Activated CD4-positive, alpha-beta T cell treated with anti-CD3 and anti-CD28 coated beads, Interleukin-2, amount 10 ng/mL, durations not matched to agents 7 days and 5 days (primary cell): ENCODE measurements at places on chromosomes 3 and 15. TPM values are rescaled to one million over a fixed set of nuclear protein-coding genes. Genes with fewer than 3 reads are reported as not detected.

DNA sequence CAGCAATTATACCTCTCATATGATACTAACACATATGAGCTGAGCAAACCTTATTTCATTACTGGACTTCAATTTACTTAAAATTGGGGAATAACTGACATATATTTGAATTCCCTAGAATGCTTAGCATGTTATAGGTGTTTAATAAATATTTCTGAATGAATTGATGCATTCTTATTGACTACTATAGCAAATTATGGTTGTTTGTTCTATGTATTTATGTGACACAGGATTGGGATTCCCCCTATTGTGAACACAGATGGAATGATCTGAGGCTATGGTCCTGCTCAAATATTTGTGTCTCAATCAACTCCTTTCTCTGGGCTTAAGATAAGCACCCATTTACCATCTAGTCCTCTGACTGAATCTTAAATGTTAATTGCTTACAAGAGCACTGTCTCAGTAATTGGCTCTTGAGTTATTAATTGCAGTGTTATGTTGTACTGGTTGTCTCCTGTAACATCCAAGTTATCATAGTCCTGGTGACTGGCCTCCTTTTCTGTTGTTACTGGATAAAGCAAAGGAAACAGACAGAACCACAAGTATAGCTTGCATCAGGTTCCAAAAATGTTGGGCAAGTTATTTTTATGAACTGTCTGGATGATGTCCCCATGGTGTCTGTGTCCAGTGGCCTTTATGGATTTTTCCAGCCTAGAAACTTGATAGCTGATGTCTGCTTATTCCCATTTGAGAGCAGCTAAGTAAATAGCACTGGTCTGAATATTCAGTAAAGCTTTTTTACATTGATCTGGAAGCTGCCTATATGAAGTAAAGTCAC is 2.3 kb upstream of the UACA start:
- no peaks in the 10 kb centered on the region for H3K36me3 ChIP-seq
- H3K4me3 ChIP-seq = no peak overlapping the region
- peaks cover 37% of the 10 kb centered on the region for H3K27me3 ChIP-seq
- no peak overlapping the region for H3K27ac ChIP-seq
- H3K4me1 ChIP-seq = peaks cover 30% of the 10 kb centered on the region

The GOLGA8T gene
- total RNA-seq = not detected

GRCh38 chr15:86044981-86045380 is 34.7 kb upstream of the AGBL1 start:
- H3K4me3 ChIP-seq = no peak overlapping the region
- no peak overlapping the region for H3K27ac ChIP-seq
- DNase-seq = no peak
- no peaks in the 10 kb centered on the region for H3K4me1 ChIP-seq

The RTP1 gene
- not detected for total RNA-seq

GRCh38 chr3:45105855-45106671 is 40.1 kb downstream of the CDCP1 start:
- peaks cover 68% of the 10 kb centered on the region for H3K36me3 ChIP-seq
- H3K4me1 ChIP-seq = peaks cover 86% of the 10 kb centered on the region
- H3K27me3 ChIP-seq = peaks cover 10% of the 10 kb centered on the region

- no peak overlapping the region for H3K4me3 ChIP-seq
- peaks cover 3% of the 10 kb centered on the region for H3K27me3 ChIP-seq
- H3K27ac ChIP-seq = peak overlapping the region; percentile 80
- H3K4me1 ChIP-seq = peaks cover 31% of the 10 kb centered on the region
Measured at GRCh38 chr15:52683580-52683979, 4.4 kb upstream of the ATOSA start.

The BSN gene
- 0.06 TPM for total RNA-seq

DNA sequence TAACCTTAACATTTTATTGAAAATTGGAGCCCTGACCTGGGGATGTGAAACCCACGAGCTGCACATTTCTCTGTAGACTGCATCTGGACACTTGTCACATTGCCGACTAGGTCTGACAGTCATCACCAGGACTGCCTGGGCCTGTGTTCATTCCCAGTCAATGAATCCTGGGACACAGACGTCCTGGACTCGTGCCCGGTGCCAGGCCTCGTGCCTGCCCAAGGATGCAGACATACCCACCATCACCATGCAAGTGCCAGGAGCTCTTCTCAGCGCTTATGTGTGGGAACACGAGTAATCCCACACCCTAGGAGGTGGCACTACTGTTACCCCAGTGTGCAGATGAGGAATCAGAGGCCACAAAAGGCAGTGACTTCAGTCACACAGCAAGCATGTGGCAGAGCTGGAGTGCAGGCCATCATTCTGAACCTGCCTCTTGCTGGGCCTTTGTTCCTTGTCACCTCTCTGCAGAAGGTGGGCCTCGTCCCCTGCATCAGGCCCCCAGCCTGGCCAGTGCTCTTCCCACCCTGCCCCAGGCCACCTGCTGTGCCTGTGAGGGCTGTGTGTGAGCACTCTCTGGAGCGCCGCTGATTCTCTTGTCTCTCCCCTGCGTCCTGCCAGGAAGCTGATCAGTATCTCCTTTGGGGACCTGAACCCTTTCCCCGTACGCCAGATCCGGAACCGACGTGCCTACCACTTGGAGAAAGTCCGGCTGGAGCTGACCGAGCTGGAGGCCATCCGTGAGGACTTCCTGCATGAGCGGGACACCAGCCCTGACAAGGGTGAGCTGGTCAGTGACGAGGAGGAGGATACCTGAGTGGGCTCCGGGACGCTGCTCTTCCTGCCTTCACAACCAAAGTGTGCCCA is 58.5 kb downstream of the ADAMTS7 start:
- peaks cover 13% of the 10 kb centered on the region for H3K4me1 ChIP-seq
- DNase-seq = no peak
- no peak overlapping the region for H3K4me3 ChIP-seq
- H3K27ac ChIP-seq = no peak overlapping the region
- H3K27me3 ChIP-seq = no peaks in the 10 kb centered on the region
- no peaks in the 10 kb centered on the region for H3K36me3 ChIP-seq

The INAFM2 gene
- total RNA-seq = 6.6 TPM

The KCNH8 gene
- total RNA-seq = not detected

- H3K27ac ChIP-seq = peak overlapping the region; percentile 98
- H3K36me3 ChIP-seq = no peaks in the 10 kb centered on the region
- DNase-seq = peak; percentile 30
- no peaks in the 10 kb centered on the region for H3K27me3 ChIP-seq
Measured at GRCh38 chr3:129016720-129017483, 15.8 kb downstream of the EFCC1 start.

The RASGRP1 gene
- 185 TPM for total RNA-seq

GRCh38 chr15:74402337-74402841 is 31.4 kb downstream of the SEMA7A start:
- peaks cover 69% of the 10 kb centered on the region for H3K4me1 ChIP-seq
- DNase-seq = no peak
- peak overlapping the region; percentile 37 for H3K4me3 ChIP-seq
- H3K36me3 ChIP-seq = no peaks in the 10 kb centered on the region
- no peaks in the 10 kb centered on the region for H3K27me3 ChIP-seq

DNA sequence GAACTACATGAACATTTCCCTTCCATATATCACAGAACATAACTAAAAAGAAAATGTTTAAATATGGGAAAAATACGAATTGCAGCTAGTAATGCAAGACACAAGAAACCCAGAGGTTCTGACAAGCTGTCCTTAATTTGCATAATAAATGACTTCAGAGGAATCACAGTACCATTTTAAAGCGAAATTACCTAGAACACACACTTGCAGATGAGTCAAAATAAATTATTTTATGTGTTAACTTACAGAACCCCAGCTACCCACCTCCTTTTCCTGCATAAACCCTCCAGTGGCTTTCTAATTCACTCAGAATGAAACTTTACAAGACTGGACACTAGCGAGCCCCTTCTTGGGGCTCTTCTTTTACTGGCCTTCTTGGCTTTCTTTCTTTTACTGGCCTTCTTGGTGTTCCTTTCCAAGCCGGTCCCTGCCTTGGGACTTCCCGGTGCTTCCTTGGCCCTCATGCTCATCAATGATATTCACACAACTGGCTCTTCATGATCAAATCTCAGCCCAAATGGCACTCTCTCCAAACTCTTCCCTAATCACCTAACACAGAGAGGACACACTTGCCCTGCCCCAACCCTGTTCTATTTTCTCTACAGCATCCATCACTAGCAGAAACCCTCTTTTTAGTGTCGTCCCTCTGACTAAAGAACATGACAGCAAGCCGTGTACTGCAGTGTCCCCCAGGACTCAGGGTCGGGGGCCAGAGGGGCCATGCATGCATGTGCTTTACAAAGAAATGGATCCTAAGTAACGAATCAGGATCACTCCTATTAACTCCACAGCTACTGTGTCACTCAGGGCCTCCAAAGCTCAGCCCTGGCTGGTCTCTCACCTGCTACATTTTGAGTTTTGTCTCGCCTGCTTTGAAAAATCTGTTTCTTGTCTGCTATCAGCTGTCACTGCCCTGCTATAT is 4.8 kb downstream of the CHSY1 start:
- peaks cover 82% of the 10 kb centered on the region for H3K4me1 ChIP-seq
- peaks cover 41% of the 10 kb centered on the region for H3K36me3 ChIP-seq
- peak overlapping the region; percentile 33 for H3K27ac ChIP-seq

DNA sequence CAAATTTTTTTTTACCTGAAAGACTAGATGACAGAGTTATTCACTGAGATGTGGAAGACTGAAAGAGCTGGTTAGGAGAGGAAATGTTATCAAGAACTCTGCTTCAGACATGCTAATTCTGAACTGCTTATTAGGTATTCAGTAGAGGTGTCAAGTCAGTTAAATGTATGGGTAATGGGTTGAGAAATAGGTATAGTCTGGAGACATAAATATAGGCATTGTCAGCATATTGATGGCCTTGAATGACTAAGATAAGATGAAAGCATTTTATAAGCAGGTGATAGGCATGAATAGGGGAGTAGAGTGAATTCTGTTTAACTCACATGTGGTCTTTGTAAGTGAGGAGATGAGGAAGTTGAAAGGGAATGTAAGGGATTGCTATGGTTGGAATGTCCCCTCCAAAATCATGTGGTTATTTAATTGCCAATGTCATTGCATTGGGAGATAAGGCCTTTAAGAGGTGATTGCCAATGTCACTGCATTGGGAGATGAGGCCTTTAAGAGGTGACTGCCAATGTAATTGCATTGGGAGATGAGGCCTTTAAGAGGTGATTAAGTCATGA is 904.2 kb downstream of the CADM2 start:
- no peak overlapping the region for H3K4me3 ChIP-seq
- H3K27ac ChIP-seq = no peak overlapping the region
- no peaks in the 10 kb centered on the region for H3K36me3 ChIP-seq
- H3K4me1 ChIP-seq = no peaks in the 10 kb centered on the region
- no peaks in the 10 kb centered on the region for H3K27me3 ChIP-seq
- no peak for DNase-seq

- peaks cover 50% of the 10 kb centered on the region for H3K27me3 ChIP-seq
- no peak overlapping the region for H3K4me3 ChIP-seq
- DNase-seq = no peak
- H3K27ac ChIP-seq = no peak overlapping the region
- peaks cover 3% of the 10 kb centered on the region for H3K4me1 ChIP-seq
Measured at GRCh38 chr3:127457094-127457475, 133.4 kb downstream of the TPRA1 start.

The ALDH1A3 gene
- not detected for total RNA-seq

GRCh38 chr3:20776286-20776685 is 590.3 kb upstream of the SGO1 start:
- H3K4me1 ChIP-seq = no peaks in the 10 kb centered on the region
- no peak for DNase-seq
- no peaks in the 10 kb centered on the region for H3K36me3 ChIP-seq

The FGD5 gene
- total RNA-seq = 0.15 TPM

The GPR160 gene
- 6.1 TPM for total RNA-seq

DNA sequence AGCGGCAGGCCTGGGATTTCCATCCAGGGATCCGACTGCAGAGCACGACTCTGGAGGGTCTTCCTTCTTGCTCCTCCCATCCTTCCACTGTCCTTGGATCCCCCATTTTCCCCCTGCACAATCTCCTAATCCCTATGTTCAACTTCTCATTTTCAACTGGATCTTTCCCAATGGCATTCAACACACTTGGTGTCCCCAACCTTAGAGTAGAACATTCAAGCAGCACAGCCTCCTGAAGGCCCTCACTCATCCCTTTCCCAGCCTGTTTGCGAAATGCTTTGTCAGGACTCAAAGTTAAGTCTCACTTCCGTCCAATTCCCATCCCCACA is 32.3 kb downstream of the RPN1 start:
- no peak for DNase-seq
- H3K4me1 ChIP-seq = peaks cover 39% of the 10 kb centered on the region
- H3K36me3 ChIP-seq = peaks cover 39% of the 10 kb centered on the region
- no peaks in the 10 kb centered on the region for H3K27me3 ChIP-seq

DNA sequence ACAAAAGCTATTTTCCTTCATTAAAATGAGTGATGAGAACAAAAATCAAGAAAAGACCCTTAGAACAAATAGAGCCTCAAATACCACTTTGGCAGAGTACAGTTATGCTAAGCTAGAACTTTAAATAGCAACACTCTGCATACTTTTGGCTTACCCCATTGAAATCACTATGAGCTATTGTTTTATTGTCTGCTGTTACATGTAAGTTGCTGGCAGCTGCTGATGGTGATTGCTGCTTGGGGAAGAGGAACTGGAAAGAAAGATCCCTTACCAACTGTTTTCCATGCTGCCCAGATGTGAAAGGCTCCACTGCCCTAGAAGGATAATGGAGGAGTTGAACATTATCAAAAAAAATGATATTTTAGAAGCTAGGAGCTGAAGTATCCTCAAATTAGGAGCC is 135.4 kb downstream of the SYNPR start:
- no peak for DNase-seq
- H3K27me3 ChIP-seq = no peaks in the 10 kb centered on the region
- H3K27ac ChIP-seq = no peak overlapping the region
- H3K36me3 ChIP-seq = no peaks in the 10 kb centered on the region

The ATRIP gene
- total RNA-seq = 19.4 TPM

DNA sequence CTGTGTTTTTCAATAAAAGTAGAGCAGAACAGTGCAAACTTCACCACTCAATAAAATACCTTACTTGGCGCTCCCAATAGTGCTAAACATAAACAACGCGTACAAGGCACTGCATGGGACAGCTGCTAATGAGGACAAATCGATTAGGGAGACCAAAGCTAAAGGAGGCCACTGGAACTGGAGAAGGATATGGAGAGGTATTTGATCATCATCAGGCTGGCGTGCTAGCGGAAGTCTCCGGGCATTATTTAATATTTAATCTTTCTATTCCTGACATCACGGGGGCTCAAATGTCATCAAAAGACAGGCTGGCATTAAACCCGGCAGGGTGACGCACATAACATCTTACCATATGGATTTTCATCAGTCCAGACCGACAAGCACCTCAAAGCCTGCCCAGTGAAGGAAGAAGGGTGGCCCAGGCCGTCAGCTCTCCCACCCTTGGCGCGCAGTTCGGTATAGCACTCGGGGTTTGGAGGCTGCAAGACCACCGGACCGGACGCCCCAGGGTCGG is 604 bp downstream of the CCPG1 start:
- peak overlapping the region; percentile 87 for H3K4me3 ChIP-seq
- H3K4me1 ChIP-seq = peaks cover 36% of the 10 kb centered on the region
- DNase-seq = no peak
- no peaks in the 10 kb centered on the region for H3K36me3 ChIP-seq
- H3K27me3 ChIP-seq = no peaks in the 10 kb centered on the region

- H3K27me3 ChIP-seq = no peaks in the 10 kb centered on the region
- no peak overlapping the region for H3K4me3 ChIP-seq
- H3K4me1 ChIP-seq = no peaks in the 10 kb centered on the region
- no peak for DNase-seq
- no peak overlapping the region for H3K27ac ChIP-seq
- no peaks in the 10 kb centered on the region for H3K36me3 ChIP-seq
Measured at GRCh38 chr3:41579861-41580260, 380.6 kb downstream of the CTNNB1 start.
